HuH-7.5 (cell line): ENCODE measurements at places on chromosomes 1 and 21.
A peak's percentile ranks its signal among the peaks of the same experiment; 100 is the strongest.

GRCh38 chr1:93471911-93472310, 24.0 kb downstream of the FNBP1L start:
- DNase-seq: no peak

DNA sequence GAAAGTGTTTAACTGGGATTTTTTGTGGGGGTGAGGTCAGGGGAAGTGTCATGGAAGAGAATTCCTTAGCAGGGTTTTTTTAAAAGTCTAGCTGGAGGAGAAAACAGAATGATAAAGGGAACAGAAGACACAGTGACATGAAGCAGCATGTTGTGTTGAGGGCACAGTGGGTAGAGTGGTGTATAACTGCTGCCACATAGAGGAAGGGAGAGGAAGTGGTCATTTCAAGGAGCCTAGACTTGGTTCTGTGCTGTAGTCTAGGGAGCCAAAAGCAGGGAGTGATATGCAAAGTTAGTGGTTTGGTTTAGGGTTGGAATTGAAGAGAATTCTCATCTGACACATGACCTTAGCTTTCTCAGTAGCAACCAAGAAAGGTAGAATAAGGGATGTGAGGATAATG, 10.2 kb downstream of the EEIG2 start:
- DNase-seq: peak; percentile 16

DNA sequence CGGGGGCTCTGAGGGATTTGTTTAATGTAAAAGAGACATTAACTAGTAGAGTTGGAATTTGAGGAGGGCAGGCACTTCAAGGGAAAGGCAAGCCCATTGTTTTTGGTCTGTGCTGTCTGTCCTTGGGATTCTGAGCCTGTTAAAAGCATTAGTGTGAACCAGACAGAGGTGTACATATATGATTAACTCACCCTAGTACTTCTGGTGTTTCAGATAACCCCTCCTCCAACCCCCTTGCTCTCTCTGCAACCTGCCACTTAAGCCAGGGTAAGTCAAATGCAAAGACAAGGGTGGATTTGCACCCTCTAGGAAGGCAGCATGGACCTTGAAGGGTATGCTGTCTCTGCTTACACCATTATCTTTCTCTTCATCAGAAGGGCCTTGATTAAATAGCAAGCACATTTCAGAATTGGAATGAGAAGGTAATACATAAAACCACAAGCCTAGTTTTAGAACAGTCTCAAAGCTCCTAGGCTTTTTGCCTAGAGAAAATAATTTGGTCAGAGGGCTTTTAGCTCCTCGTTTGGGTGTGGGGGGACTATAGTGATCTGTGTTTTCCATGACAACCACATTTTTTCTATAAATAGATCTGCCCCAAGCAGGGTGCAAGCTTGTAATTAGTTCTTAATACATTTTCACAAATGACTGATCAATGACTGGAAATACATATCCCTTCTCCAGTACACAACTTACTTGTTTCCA, 120.7 kb upstream of the SGIP1 start:
- no peak for DNase-seq

DNA sequence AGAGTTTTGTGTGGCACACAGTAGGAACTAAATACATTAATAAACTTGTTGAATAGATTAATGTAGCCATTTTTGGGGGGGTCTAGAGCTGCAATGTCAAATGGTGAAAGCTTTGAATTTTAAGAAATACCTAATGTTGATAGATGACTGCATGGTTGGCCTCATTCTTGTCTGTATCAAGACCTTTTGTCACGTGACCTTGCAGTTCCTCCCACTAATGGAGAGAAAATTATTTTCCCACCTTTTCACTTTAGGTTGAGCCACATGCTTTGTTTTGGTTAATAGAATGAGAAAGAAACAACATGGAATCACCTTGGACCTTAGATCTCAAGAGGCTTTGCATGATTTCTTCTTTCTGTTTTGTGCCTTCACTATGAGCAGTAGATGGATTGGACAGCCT, 223.6 kb upstream of the DEPDC1 start:
- no peak for DNase-seq

DNA sequence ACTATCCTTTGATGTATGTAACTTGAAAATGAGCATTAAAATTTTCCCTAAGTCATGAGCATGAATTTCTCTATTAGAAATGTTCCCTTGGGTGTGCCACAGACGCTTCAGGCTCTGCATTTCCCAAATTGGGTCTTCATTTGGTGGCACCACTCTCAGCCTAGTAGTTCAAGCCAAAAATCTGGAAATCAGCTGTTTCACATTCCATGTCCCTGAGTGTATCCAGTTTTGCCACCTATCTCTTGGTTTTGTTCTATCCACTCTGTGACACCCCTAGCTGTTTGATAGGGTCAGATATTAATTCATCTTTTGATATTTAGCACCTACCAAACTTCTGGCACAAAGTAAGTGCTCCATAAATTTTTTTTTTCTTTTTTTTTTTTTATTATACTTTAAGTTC, 89.5 kb upstream of the DPH5 start:
- no peak for DNase-seq

GRCh38 chr1:246919902-246920301, 11.8 kb downstream of the AHCTF1 start:
- no peak for DNase-seq
